Activated T-cell treated with anti-CD3 and anti-CD28 coated beads for 48 hours (primary cell): ENCODE measurements at places on chromosomes 3 and 15.

- DNase-seq: no peak
Observed at GRCh38 chr3:145737952-145738351, 423.0 kb downstream of the PLOD2 start.

DNA sequence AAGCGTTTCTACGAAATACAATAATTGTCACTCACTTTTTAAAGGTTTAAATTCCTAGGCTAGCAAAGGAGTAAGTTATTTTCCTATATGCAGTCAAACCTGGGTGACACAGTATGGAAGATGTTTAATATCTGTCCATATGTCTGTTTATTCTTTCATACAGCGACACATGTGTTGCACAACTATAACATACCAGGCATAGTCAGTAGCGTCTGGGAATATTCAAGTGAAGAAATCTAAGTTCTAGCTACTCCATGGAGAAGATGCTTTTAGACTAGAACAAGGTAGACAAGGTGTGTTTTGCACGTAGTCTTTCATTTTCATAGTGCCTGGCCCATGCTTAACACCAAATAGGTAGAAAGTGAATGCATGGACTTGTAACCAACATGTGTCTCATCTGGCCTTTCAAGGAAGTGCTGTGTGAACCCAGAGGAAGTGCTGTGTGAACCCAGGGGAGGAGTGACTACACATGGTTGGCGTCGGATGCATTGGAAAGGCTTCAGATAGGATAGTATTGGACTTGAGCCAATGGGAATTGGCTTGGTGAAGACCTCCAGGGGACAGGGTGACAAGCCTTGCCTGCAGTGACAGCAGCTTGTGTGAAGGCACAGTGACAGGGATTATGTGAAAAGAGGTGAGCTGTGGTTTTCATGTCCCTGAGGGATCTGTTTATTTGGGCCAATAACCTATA, 267.0 kb downstream of the PTPRG start:
- DNase-seq: no peak

DNA sequence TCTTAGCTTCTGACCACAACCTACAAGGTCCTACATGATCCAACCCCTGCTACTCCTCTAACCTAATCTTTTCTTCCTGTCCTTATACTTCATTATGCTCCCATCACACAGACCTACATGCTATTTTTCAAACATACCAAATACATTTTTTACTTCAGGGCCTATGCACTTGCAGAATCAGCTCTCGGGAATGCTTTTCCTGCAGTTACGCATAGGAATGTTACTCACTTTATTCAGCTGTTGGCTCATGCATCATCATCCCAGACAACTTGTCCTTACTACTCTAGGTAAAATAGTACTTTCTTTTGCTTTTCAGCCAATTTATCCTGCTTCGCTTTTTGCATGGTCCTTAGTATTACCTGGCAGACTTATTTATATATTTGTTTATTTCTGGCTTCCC, 105.6 kb downstream of the OXSM start:
- no peak for DNase-seq

- no peak for DNase-seq
Observed at GRCh38 chr15:39951561-39951960, 17.6 kb downstream of the EIF2AK4 start.

DNA sequence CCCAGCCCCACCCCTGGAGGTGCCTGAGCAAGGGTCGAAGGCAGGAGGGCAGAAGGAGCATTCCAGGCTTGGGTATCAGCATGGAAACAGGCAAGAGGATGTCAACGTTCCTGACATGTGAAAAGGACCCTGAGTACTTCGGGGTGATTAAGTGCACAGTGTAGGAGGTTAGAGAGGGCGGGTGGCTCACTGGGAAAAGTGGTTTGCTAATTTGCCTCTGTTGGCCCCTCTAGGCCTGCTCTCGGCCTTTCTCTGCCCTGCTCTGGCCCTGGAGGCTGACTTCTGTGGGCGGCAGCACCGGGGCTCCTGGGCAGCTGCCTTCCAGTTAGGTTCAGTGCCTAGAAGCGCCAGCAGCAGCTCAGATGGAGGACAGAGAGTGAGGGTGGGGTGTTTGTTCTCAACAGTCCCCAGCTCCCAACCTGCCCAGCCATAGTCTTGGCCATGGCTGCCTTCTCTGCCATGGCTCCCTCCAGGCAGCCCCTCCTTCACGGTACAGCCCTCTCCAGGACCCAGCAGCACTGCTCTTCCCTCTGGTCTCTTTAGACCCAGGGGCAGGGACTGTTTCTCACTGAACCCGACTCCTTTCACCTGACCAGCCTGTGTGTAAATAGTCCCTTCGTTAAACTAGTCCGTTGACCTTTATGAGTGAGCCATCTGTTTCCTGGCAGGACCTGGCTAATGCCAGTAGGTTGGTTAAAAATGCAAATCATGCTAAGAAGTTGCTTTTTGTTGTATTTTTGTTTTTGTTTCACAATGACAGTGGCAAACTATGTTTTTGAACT, 107.1 kb upstream of the TPM1 start:
- DNase-seq: no peak

DNA sequence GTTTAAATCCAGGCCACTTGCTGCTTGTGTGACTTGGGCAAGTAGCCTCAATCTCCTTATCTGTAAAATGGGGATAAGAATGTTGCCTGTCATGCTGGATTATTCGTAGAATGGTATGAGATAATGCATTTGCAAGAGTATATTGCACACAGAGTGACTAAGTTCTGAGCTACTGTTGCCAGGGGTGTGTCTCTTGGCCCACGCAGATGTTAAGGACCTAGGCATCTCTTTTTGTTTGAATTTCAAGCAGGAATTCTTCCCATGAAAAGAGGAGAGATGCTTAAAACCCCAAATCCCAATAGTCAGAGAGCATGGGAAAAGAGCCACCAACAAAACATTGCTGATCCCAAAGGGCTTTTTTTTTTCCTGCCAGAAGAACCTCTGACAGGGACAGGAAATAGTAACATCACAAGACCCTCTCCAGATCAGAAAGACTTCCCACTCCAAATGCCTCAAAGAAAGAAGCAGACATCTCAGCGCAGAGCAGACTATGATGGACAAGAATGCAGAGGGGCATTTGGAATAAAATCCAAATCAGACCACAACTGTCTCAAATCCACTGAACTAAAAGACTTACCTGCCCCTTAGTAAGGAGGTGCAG, 90.5 kb downstream of the MRPL46 start:
- no peak for DNase-seq

- DNase-seq: no peak
Observed at GRCh38 chr3:188769831-188770230, 401.9 kb upstream of the TPRG1 start.

DNA sequence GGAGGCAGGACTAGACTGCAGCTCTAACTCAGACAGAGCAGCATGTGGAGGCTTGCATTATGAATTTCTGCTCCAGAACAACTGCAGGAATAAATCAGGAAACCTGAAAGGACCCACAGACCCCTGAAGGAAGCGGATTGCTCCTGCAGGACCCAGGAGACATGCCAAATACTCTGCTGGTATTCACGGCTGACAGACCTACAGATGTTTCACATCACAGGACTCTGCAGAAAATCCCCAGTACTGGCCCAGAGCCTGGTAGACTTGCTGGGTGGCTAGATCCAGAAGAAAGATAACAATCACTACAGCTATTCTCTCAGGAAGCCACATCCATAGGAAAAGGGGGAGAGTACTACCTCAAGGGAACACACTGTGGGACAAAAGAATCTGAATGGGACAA, 942.1 kb downstream of the AGBL1 start:
- DNase-seq: no peak

- DNase-seq: no peak
Observed at GRCh38 chr3:130341388-130341787, 4.1 kb upstream of the COL6A5 start.

- DNase-seq: no peak
Observed at GRCh38 chr15:78425643-78426042, 12.4 kb upstream of the IREB2 start.

- no peak for DNase-seq
Observed at GRCh38 chr3:10283638-10284037, 9.1 kb downstream of the GHRL start.

DNA sequence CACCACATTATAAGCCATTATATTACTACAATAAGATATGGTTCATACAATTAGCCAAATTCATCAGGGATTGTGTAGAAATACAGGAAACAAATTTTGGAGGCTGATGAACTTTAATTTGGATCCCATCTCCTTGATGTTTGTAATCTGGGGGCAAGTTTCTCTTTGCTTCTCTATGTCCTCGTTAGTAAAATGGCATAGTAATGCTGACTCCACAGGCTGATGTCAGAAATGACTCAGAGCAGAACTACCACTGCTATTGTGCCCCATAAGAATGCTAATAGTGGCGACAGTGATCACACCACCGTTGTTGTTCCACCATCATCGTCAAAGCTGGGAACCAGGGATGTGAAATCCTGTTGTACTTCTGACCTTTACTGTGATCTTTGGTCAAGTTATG, 722.3 kb upstream of the LMCD1 start:
- no peak for DNase-seq

GRCh38 chr3:175861916-175862315, 1002.8 kb downstream of the NAALADL2 start:
- DNase-seq: no peak

GRCh38 chr3:172875039-172875438, 124.5 kb downstream of the ECT2 start:
- no peak for DNase-seq

GRCh38 chr3:23474580-23475357, 271.6 kb downstream of the UBE2E2 start:
- no peak for DNase-seq

DNA sequence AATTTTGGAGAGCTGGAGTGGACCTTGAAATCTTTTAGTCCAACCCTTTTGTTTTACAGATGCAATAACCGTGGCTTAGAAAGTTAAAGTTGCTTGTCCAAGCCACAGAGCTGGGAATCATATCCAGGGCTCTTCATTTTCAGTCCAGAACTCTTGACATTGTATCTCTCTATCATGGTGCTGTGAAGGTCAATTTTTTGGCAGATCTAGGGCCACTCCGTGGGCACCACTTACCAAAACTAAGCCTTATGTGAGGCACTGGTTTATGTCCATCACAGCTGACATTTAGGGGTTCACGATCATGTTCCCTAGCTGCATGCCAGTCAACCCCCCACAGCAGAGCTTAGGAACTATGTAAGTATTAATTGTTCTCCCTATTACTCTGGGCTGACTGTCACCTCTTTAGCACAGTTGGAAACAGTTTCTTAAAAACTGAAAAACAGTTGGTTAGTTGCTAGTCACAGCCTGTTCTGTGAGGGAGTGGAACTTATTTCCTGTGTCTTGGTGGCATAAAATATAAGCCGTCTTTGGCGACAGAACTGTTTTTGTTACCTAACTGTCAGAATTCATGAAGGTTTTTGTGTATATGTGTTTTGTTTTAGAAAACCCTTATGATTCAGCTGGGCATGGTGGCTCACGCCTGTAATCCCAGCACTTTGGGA, 189.6 kb upstream of the UMPS start:
- DNase-seq: no peak
